ENCODE measurements at places on chromosomes 12 and 14.

DNA sequence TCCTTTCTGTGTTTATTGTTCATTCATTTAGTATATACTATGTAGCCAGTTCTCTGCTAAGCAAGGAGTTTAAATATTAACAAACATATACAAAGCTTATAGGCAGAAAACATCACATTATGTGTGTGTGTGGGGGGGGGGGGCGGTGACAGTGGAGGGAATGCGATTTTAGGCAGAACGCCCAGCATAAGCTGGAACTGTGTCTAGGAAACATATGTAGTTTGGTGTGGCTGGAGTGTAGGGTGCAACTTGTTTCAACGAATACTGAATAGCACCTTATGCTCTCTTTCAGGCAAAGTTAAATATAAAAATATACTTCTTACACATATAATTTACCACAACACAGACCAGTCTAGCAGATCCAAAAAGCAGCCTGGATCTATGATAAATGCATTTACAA lies 980.6 kb downstream of the SLC6A15 start:
- H3K4me1 ChIP-seq, result no peaks in the 10 kb centered on the region
- no peaks in the 10 kb centered on the region for H3K36me3 ChIP-seq
- peak; percentile 2 for DNase-seq
- H3K27me3 ChIP-seq, result no peaks in the 10 kb centered on the region
- H3K27ac ChIP-seq, result no peak overlapping the region
- H3K4me3 ChIP-seq, result no peak overlapping the region

- H3K4me1 ChIP-seq, result no peaks in the 10 kb centered on the region
- no peak overlapping the region for H3K4me3 ChIP-seq
- DNase-seq, result no peak
- no peaks in the 10 kb centered on the region for H3K27me3 ChIP-seq
- H3K27ac ChIP-seq, result no peak overlapping the region
- peaks cover 6% of the 10 kb centered on the region for H3K36me3 ChIP-seq
Observed at GRCh38 chr12:131130311-131130911, 176.7 kb downstream of the ADGRD1 start.

- H3K27me3 ChIP-seq, result no peaks in the 10 kb centered on the region
- DNase-seq, result no peak
- peaks cover 11% of the 10 kb centered on the region for H3K4me1 ChIP-seq
- H3K4me3 ChIP-seq, result no peak overlapping the region
- H3K27ac ChIP-seq, result no peak overlapping the region
Observed at GRCh38 chr14:69042787-69043444, 63.8 kb upstream of the ACTN1 start.

DNA sequence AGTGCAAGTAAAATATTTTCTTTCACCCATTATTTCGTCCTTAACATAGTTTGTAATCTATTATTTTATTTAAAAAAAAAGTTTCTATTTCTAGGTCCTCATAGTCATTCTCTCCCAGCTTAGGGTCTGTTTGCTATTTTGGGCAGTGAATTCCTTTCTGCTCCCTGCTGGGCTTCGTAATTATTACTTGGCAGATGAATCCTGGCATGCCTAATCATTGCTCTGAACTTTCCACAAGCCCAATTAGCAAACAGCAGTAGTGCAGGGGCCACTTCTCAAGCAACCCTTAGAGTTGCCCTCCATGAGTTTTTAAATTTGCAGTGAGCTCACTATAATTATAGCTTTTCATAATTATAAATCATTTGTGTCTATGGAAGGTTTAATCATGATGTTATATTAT lies 1378.3 kb upstream of the SEL1L start:
- no peak overlapping the region for H3K4me3 ChIP-seq
- no peaks in the 10 kb centered on the region for H3K27me3 ChIP-seq
- H3K36me3 ChIP-seq, result no peaks in the 10 kb centered on the region
- peaks cover 7% of the 10 kb centered on the region for H3K4me1 ChIP-seq
- H3K27ac ChIP-seq, result no peak overlapping the region

- H3K4me3 ChIP-seq, result peak within 1 kb of the TSS; percentile 72
- peaks cover 5% of the 10 kb centered on the region for H3K4me1 ChIP-seq
- peak within 1 kb of the TSS; percentile 71 for H3K27ac ChIP-seq
- DNase-seq, result peak; percentile 90
Observed at GRCh38 chr14:23551266-23552028, at the start of gene ZFHX2. ZFHX2 (minus strand) TSS chr14:23551765; CDS start chr14:23535325, 16,440 bp downstream.

- no peaks in the 10 kb centered on the region for H3K4me1 ChIP-seq
- H3K36me3 ChIP-seq, result no peaks in the 10 kb centered on the region
- H3K27me3 ChIP-seq, result no peaks in the 10 kb centered on the region
- H3K4me3 ChIP-seq, result no peak overlapping the region
Observed at GRCh38 chr12:106692896-106693820, 81.3 kb upstream of the RIC8B start.

- H3K27ac ChIP-seq, result no peak overlapping the region
- no peaks in the 10 kb centered on the region for H3K36me3 ChIP-seq
- no peak overlapping the region for H3K4me3 ChIP-seq
- DNase-seq, result no peak
Observed at GRCh38 chr12:90741611-90742010, 213.4 kb downstream of the CCER1 start.

- H3K4me1 ChIP-seq, result no peaks in the 10 kb centered on the region
- H3K4me3 ChIP-seq, result peak within 1 kb of the TSS; percentile 60
- no peaks in the 10 kb centered on the region for H3K36me3 ChIP-seq
- H3K27ac ChIP-seq, result no peak within 1 kb of the TSS
- peaks cover 72% of the 10 kb centered on the region for H3K27me3 ChIP-seq
Observed at GRCh38 chr14:47675466-47676314, at the start of gene MDGA2. MDGA2 (minus strand) TSS chr14:47675605.

- DNase-seq, result no peak
- peaks cover 10% of the 10 kb centered on the region for H3K27me3 ChIP-seq
- H3K36me3 ChIP-seq, result no peaks in the 10 kb centered on the region
Observed at GRCh38 chr14:88143810-88144209, 138.9 kb downstream of the GPR65 start.

DNA sequence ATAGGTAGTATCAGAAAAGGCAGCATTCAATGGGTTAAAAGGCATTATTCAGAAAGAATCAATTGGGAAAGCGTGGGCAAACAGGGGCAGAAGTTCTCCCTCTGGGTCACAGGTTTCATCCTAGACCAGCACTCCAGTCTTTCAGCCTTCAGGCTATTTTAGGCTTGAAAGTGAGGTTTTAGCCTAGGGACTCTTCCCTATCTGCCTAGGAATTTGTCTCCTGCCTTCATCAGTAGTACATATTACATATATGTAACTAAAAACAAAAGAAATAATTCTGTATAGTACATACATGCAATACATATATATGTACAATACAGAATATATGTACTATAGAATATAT lies 34.6 kb upstream of the PCNX1 start:
- no peak overlapping the region for H3K27ac ChIP-seq
- H3K4me3 ChIP-seq, result no peak overlapping the region
- H3K36me3 ChIP-seq, result no peaks in the 10 kb centered on the region
- no peaks in the 10 kb centered on the region for H3K27me3 ChIP-seq
- no peaks in the 10 kb centered on the region for H3K4me1 ChIP-seq

DNA sequence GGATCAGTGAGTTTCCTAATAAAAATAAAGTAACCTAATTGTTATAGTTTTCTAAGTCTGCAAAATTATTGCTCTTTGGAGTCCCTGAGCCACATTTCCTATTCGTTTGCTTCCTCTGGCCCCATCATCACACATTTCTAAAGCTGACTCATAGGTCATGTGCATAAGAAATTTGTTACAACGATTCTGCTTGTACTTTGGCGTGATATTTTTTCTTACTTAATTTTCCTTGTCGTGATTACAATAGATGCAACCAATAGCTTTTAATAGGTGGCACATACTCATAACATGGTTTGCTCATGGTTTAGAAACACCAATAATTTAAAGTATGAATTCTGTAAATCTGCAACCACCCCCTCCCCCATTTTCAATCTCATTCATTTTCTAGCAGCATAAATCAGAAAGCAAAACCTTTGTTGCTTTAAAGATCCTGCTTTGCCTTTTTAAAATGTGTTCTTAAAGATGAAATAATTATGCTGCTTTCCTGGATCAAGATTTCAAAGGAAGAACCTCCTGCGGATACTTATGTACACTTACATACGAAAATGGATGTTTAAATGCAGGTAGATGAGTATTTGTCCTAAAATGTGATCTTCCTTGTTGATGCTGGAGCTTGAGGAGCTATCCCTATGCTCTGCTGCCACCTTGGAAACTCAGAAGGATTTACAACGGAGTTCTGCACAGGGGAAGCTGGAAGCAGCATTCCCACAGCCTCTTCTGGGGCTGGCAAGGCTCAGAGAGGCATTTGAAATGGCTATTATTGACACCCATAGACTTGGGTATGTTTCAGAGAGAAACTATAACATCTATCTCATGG lies 1.7 kb upstream of the FLRT2 start:
- no peak overlapping the region for H3K27ac ChIP-seq
- DNase-seq, result peak; percentile 76
- no peaks in the 10 kb centered on the region for H3K36me3 ChIP-seq
- peaks cover 32% of the 10 kb centered on the region for H3K27me3 ChIP-seq
- H3K4me1 ChIP-seq, result peaks cover 7% of the 10 kb centered on the region
- H3K4me3 ChIP-seq, result peak overlapping the region; percentile 65

GRCh38 chr12:52455821-52456220 lies 3.9 kb upstream of the KRT6B start:
- no peak overlapping the region for H3K4me3 ChIP-seq
- H3K27me3 ChIP-seq, result peaks cover 6% of the 10 kb centered on the region
- H3K27ac ChIP-seq, result no peak overlapping the region
- peak; percentile 85 for DNase-seq
- H3K4me1 ChIP-seq, result no peaks in the 10 kb centered on the region

- no peaks in the 10 kb centered on the region for H3K27me3 ChIP-seq
- H3K4me1 ChIP-seq, result peaks cover 25% of the 10 kb centered on the region
- peak overlapping the region; percentile 100 for H3K27ac ChIP-seq
- peak; percentile 24 for DNase-seq
Observed at GRCh38 chr14:51650716-51651387, 858 bp upstream of the FRMD6 start.

DNA sequence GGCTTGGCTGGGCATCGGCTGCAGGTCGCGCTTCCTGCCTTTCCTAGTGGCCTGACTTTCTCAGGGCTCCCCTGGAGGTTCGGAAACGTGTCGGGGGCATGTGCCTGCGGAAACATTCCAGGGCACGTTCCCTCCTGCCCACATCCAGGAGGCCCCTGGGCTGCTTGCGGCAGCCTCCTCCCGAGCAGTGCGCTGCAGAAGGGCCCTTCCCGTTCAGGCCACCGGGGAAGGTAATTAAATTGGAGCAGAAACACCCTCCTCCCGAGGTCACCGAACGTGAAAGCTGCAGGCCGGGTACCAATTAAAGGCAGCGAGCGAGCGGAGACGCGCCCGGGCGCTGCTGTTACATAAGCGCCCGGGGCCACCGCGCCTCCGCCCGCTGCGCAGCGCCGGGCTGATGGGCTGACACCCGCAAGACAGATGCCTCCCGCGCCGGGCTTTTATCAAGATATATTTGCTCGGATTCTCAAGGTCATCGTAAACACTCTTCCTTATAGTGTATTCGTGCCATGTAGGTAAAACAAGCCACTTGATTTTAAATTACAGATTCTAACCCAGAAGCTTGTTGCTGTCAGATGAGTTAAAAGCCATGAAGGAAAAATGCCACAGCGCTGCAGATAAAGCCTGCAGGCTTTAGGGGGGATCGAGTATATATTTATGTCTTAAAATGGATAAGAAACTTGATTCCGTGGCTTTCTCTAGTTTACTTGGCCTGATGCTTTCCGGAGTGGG lies 31.4 kb downstream of the SSPN start:
- H3K27me3 ChIP-seq, result peaks cover 71% of the 10 kb centered on the region
- DNase-seq, result peak; percentile 33
- no peak overlapping the region for H3K27ac ChIP-seq

- H3K27ac ChIP-seq, result no peak overlapping the region
- no peaks in the 10 kb centered on the region for H3K27me3 ChIP-seq
- H3K36me3 ChIP-seq, result no peaks in the 10 kb centered on the region
- no peak overlapping the region for H3K4me3 ChIP-seq
- DNase-seq, result no peak
Observed at GRCh38 chr12:130613131-130613530, 103.0 kb downstream of the RIMBP2 start.

GRCh38 chr12:112243255-112244110 lies 118.1 kb downstream of the TRAFD1 start:
- no peak overlapping the region for H3K27ac ChIP-seq
- H3K4me3 ChIP-seq, result no peak overlapping the region
- H3K36me3 ChIP-seq, result peaks cover 77% of the 10 kb centered on the region
- H3K4me1 ChIP-seq, result no peaks in the 10 kb centered on the region
- no peak for DNase-seq

DNA sequence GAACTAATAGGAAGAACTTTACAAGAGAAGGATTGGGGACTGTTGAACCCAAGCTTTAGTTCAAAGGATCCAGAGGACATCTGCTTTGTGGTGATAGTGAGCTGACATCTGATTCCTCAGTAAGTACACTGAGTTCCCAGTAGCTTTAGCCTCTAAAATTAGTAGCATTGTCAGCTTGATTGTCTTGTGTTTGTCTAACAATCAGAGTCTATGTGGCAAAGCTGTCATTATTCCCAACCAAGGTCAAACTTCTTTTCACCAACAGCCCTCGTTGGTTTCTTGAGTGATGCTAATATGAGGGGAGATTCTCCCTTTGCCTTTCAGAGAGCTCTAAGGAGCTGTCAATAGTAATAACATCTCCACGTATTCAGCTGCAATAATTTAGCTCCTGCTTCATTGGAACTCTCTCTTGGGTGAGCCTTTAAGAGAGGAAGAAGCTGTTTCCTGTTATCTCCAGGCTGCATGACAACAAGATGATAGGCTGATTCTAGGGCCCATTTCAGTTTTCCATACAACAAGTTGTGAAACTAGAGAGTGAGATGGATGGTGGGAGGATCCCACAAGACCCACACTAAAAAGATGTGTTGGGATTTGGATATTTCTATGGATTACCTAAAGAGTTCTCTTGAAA lies 46.7 kb downstream of the TGFB3 start:
- H3K27me3 ChIP-seq, result no peaks in the 10 kb centered on the region
- H3K4me1 ChIP-seq, result peaks cover 19% of the 10 kb centered on the region
- no peak overlapping the region for H3K4me3 ChIP-seq

GRCh38 chr14:34354556-34354955 lies 107.5 kb downstream of the SPTSSA start:
- H3K27ac ChIP-seq, result no peak overlapping the region
- no peak overlapping the region for H3K4me3 ChIP-seq
- no peaks in the 10 kb centered on the region for H3K27me3 ChIP-seq

DNA sequence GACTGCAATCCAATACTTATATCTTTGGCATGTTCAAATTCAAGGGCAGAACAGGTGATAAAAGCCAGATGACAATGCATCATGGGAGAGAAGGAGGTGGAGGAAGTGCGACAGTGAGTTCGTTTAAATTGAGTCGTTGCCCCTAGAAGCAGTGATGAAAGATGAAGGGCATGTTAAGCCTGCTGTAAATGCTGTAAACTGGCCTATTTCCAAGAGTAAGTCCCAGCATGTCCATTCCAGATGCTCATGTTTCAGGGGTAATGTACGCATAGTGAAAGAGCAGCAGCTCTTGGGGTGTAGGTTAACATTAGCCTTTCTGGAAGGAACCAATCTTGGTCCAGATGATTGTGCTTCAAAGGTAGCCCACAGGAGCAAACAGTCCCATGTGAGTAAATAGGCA lies 97.1 kb downstream of the C2CD5 start:
- H3K27ac ChIP-seq, result no peak overlapping the region
- H3K36me3 ChIP-seq, result peaks cover 5% of the 10 kb centered on the region
- no peaks in the 10 kb centered on the region for H3K27me3 ChIP-seq
- no peak for DNase-seq

- DNase-seq, result no peak
- no peak overlapping the region for H3K4me3 ChIP-seq
- no peak overlapping the region for H3K27ac ChIP-seq
- H3K4me1 ChIP-seq, result no peaks in the 10 kb centered on the region
- no peaks in the 10 kb centered on the region for H3K27me3 ChIP-seq
Observed at GRCh38 chr12:116783525-116784237, 45.6 kb downstream of the RNFT2 start.

Measured in cardiac muscle cell (in vitro differentiated cells and primary cell).